ENCODE measurements at places on chromosomes 3 and 15. TPM values are rescaled to one million over a fixed set of nuclear protein-coding genes. Genes with fewer than 3 reads are reported as not detected.

GRCh38 chr3:123795471-123796251 lies 88.5 kb downstream of the MYLK start:
- DNase-seq: no peak

DNA sequence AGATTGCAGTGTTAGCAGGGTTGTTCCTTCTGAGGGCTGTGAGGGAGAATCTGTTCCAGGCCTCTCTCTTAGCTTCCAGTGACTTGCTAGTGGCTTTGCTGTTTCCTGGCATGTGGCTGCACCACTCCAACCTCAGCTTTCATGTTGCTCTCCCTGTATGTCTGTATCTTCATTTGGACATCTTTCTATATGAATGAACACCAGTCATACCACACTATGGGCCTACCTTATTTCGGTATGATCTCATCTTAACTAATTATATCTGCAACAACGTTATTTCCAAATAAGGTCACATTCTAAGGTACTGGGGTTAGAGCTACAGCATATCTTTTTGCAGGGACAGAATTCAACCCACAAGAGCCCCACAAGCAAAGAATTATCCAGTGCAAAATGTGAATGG lies 356.7 kb upstream of the UMPS start:
- no peak for DNase-seq

DNA sequence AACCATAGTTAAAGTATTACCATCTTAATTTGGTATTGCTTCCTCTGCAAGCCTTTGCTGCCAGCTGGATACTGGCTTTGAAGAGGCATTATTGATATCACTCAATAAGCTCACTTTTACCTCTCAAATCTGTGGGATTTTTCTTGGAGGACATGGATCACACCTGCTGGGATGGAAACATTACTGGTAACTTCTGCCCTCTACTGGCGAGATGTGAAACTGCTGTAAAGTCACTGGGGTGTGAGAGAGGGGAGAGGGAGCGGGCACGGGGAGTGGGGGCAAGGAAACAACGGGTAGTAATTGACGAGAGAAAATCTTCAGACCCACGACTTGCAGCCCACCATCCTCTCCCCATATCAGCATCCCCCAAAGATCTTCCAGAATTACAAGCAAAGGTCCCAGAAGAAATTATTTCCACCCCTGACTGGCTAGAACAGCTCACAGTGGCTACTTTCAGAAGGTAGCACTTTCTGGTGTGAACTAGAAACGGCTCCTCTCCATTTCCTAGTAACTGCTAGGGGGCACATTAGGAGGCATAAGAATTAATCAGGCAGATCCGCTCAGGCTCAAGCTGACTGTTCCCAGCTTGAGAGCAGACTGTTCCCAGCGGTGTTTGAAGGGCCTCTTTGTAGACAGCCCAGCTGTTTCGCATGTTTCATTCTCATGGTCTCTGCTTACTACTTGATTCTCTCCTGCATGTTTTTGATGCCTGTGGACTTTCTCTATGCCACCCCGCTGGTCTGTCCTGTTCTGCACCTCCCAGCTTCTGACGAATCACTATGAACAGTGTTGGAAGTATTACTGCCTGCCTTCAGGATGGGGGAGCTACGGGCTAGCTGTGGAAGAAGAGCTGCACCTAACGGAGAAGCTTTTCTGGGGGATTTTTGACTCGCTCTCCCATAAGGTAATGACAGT lies 230.4 kb upstream of the CHRM5 start:
- peak; percentile 11 for DNase-seq

GRCh38 chr3:101932326-101933068 lies 83.2 kb downstream of the NFKBIZ start:
- no peak for DNase-seq

DNA sequence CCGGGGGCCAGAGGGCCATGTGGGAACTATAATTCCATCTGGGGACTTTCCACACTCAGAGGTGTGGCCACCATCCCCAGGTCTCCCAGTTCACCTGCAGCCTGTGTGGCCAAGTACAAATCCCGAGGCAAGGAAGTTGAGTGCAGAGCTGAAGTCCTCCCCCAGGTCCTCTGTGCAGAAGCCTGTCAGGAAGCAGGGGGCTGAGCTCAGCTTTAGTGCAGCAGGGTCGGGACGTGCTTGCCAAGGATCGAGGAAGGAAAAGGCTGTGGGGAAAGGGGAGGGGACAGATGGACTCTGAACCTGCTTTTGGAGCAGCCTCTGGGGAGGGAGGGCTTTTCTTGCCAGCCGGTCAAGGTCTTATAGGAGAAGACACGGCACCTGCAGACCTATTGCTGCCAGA lies 67.7 kb downstream of the CHRNA7 start:
- DNase-seq: no peak

DNA sequence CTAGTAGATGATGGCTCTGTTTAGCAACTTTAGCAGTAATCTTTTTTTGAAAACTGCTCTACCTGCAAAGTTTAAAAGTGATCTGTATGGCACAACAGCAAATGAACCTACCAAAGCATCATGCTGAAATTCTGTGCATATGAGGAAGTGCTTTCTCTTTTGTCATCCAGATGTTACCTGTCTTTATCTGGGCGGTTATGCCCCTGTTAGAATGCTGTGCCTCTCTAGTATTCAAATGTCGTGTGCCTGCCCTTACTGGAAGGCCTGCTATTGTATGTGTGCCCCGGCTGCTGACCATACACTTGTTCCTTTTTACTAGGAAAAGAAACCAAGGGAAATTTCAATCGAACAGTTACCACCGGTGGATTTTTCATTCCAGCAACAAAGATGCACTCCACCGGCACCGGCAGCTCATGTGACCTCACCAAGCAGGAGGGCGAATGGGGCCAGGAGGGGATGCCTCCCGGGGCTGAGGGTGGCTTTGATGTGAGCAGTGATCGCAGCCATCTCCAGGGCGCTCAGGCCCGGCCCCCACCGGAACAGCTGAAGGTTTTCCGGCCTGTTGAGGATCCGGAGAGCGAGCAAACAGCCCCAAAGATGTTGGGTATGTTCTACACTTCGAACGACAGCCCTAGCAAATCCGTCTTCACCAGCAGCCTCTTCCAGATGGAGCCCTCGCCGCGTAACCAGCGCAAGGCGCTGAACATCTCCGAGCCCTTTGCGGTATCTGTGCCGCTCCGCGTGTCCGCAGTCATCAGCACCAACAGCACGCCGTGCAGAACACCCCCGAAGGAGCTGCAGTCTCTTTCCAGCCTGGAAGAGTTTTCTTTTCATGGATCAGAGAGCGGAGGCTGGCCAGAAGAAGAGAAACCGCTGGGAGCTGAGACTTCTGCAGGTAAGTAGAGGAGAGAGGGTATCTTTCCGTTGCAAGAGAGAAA lies 61.6 kb downstream of the TMEM39A start:
- DNase-seq: no peak

DNA sequence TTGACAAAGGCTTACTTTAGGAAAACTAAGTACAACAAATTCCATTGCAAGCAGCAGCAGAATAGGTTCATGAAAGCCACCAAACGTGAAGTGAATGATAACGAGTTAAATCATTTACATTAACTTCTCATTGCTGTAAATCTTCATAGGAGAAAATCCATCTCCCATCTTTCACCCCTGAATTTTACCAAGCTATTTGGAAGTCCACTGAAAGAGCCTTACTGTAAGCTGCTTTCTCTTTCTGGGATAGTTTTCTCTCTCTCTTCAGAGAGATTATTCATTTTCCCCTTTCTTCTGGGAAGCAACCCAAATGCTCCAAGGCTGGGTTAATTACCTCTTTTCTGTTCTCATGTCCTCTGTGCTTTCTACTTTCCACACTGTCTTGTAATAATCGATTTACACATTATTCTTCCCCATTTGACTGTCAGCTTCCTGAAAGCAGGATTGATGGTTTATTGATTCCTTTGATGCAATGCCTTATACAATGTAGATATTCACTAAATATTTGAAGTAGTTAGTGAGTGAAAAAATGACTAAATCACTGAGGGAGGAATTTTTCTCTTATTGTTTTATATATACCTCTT lies 914.3 kb upstream of the ARPP21 start:
- no peak for DNase-seq

DNA sequence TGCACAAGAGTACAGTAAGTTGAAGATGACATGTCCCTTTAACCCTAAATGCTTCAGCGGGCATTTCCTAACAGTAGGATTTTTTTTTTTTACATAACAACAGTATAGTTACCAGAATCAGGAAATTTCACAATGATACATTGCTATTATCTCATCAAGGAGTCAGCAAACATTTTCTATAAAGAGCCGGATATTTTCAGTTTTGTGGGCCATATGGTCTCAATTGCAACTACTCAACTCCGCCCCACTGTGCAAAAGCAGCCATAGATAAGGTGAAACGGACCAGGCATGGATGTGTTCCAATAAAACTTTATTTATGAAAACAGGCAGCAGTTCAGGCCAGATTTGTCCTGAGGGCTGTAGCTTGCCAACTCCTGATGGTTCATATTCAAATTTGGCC lies 130.6 kb downstream of the SMAD6 start:
- DNase-seq: peak; percentile 54

GRCh38 chr3:185625784-185626183 lies 39.7 kb downstream of the SENP2 start:
- DNase-seq: no peak

GRCh38 chr3:111143-112069 lies 85.2 kb upstream of the CHL1 start:
- DNase-seq: no peak

GRCh38 chr3:18207226-18207625 lies 217.9 kb downstream of the SATB1 start:
- DNase-seq: no peak

GRCh38 chr3:153245661-153246060 lies 83.6 kb downstream of the RAP2B start:
- DNase-seq: no peak

GRCh38 chr3:122077293-122078234 lies 22.4 kb downstream of the CD86 start:
- no peak for DNase-seq

GRCh38 chr15:74584779-74585178 lies 30.9 kb upstream of the CLK3 start:
- DNase-seq: no peak

- DNase-seq: peak; percentile 44
Measured at GRCh38 chr3:169699536-169700050, 36.1 kb upstream of the MECOM start.

GRCh38 chr15:76163457-76164295 lies 103.9 kb downstream of the TMEM266 start:
- DNase-seq: no peak

GRCh38 chr15:71348597-71348996 lies 233.3 kb downstream of the THSD4 start:
- no peak for DNase-seq

GRCh38 chr3:13670292-13670691 lies 121.4 kb downstream of the FBLN2 start:
- DNase-seq: no peak

DNA sequence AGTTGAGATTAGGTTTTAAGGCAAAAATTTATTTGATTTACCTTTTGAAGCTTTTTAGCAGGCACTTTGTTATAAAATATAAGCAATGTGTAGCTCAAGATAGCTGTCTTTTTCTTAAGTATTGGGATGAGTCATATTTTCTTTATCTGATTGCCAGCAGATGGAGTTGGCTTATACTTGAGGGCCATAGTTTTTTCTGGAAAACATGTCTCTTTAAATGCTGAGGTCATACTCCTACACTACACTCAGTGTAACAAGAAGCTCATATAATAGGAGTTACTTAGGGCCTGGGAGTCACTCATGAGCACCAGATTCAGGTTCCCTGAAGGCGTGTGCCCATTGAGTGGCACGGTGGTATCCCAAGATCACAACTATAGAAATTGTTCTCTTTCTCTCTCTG lies 579.8 kb downstream of the EDEM1 start:
- no peak for DNase-seq

DNA sequence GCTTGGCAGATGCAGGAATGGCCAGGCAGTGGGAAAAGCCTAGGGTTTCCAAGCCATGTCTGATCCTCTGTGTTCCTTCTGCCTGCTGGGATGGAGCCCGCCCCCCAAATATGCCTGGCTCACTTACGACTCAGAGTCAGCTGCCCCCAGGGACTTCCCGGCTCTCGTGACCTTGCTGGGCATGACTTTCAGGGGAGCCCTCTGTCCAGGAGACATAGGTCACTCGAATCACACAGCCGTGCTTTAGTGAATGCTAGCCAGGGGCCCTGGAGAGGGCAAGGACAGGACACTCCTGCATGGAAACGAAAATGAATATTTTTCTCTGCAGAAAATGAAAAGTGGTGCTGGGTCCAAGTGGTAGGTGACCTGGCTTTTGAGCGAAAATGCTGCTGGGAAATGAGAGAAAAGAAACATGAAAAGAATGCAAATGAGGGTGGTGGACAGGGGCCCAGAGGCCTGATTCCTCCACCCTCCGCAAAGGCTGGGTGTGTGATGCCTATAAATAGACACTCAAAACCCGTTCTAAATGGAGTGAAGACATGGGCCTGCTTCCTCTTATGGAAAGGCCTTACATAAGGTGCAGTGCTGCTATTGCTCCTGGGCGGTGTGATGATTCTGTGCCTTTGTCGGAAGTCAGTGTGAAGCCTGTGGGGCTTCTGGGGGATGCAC lies 107.4 kb downstream of the APBA2 start:
- no peak for DNase-seq

GRCh38 chr3:9339761-9340471 lies 22.9 kb upstream of the THUMPD3 start:
- DNase-seq: peak; percentile 72

DNA sequence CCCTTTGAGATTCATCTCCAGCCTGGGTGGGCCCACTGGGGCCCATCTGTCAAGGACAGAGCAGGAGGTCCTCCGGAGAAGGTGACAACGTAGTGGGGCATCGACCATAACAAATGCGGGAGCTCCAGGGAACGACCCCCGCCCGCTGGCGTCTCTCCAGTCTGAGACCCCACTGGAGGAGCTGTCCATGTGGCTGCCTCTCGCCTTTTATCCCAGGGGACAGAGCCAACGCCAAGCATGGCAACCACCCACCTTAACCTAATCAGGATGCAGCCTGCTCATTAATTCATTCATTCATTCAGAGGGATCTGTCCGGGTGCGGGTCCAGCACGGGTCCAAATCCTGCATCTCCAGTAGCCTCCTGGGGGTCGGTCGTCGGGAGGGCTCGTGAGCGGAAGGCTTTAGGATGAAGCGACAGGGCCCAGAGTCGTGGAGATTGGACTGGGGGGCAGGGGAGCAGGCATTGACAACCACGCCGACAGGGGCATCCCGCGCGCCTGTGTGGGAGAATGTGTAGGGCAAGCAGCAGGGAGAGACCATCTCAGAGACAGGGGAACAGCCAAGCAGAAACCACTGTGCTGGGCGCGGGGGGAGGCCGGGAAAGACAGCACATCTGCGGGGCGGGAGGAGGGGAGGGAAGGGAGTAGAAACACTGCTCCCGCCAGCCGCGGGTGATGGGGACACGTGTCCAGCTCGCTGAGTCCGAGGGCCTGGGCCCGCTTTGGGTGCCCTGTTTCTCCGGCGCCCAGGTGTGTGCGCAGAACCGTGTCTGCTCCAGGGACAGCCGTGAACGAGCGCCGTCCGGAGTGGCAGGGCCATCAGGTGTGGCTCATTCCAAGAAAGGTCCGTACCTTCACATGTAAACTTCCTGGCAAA lies 1.9 kb downstream of the PIGZ start:
- DNase-seq: no peak

CCDC9B gene
- 6.5 TPM for total RNA-seq

C3orf22 gene
- not detected for total RNA-seq

PTX3 gene
- total RNA-seq: 219 TPM

ANKRD63 gene
- not detected for total RNA-seq

CLDN18 gene
- total RNA-seq: not detected

GPR176 gene
- total RNA-seq: 4.3 TPM

LRRC28 gene
- 7.4 TPM for total RNA-seq

SIDT1 gene
- total RNA-seq: not detected

ZBTB47 gene
- 20.0 TPM for total RNA-seq

ARL13B gene
- total RNA-seq: 7.3 TPM

NLGN1 gene
- total RNA-seq: 0.51 TPM
